RKO (cell line): ENCODE measurements at places on chromosomes 7 and 10.

- peak; percentile 48 for DNase-seq
These were observed 825 bp downstream of the MRPL32 start for GRCh38 chr7:42932811-42933591.

GRCh38 chr7:253581-254336 is 36.2 kb upstream of the FOXL3 start:
- no peak for DNase-seq

DNA sequence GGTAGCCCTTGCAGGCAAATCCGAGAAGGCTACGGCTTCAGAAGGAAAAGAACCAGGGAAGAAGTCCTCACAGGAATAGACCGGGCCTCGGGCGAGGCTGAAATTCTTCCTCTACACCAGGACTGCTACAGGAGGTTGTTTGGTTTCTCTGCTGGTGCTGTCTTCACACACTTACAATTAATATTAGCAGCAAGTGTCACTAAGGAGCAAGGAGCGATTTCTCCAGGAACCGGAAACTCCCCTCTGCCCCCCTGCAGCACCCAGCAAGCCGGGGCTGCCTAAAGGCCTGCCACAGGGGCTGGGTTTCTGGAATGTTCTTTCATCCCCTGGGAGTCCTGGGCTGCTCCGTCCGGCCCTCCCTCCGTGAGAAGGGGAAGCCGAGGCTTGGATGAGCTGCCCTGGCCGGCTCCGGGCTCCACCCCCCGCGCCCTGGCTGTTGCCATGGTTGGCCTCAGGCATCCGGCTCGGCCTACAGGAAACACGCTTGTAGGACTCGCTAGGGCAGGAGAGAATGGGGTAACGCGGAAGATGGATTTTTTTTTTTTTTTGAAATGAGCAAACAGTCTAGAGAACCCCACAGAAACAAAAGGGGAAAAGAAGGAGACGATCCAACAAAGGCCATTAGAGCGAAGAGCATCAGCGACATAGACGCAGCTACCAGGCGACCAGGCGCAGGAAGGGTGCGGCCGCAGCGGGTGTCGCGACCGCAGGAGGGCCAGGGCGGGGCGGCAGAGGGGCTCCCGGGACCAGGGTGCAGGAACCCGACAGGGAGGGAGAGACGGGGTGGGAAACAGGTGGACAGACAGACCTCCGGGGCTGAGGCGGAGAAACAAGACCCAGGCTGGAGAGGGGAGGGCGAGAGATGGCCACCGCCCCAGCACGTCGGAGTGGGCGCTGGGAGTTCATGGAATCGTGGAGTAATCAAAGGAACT is 33.0 kb downstream of the EN2 start:
- DNase-seq = no peak

DNA sequence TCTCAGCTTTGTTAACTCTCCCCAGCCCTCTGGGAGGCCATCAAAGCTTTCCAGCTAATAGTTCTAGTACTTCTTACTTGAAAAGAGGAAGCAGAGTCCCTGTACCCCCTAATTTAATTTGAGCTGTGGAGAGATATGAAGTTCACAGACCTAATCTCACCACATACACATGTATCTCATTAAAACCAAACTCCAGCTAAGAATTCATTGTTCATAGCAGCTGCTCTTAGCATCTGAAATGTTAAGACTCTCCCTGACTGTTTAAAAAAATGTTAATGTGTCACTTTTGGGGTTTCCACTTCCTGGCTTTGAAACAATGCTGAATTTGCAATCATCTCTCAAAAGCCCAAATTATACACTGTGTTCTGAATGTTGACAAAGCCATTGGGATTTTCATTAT is 16.2 kb upstream of the MRC1 start:
- DNase-seq = no peak

- no peak for DNase-seq
These were observed 36.8 kb downstream of the CCM2 start for GRCh38 chr7:45036796-45037195.

- no peak for DNase-seq
These were observed 17.0 kb downstream of the KCP start for GRCh38 chr7:128893251-128894100.

DNA sequence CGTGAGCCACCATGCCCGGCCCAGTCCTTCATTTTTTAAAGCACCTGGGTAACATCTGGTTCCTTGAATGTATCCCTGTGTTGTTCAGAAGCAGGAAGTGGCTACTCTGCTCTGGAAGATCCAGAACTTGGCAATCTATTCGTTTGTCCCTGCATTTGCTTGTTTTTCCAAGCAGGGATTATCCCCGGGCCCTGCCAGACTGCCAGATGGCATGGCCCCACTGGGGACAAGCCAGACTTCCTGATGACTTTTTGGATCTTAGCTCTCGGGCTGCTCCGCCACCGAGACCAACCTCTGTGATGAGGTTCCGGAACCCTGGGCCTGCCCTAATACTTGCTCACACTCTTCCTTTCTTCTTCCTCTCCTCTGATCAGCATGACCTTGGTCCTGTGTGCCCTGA is 496.7 kb downstream of the TYW1 start:
- no peak for DNase-seq

DNA sequence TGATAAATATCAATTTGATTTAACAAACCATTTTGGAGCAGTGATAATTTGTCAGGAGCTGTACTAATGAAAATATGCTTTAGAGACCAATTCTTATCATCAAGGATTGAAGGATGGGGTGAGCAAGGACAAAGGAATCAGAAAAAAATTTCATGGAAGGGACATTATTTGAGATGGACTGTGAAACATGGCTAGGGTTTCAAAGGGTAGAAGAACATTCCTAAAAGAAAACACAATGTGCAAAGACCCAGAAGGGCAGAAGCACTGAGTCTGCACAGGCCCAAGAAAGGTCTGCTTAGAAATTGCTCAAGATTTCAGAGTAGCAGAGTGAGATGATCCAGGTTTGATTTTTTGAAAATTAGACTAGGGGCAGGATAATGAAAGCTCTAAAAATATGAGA is 174.5 kb downstream of the LRRN3 start:
- no peak for DNase-seq

DNA sequence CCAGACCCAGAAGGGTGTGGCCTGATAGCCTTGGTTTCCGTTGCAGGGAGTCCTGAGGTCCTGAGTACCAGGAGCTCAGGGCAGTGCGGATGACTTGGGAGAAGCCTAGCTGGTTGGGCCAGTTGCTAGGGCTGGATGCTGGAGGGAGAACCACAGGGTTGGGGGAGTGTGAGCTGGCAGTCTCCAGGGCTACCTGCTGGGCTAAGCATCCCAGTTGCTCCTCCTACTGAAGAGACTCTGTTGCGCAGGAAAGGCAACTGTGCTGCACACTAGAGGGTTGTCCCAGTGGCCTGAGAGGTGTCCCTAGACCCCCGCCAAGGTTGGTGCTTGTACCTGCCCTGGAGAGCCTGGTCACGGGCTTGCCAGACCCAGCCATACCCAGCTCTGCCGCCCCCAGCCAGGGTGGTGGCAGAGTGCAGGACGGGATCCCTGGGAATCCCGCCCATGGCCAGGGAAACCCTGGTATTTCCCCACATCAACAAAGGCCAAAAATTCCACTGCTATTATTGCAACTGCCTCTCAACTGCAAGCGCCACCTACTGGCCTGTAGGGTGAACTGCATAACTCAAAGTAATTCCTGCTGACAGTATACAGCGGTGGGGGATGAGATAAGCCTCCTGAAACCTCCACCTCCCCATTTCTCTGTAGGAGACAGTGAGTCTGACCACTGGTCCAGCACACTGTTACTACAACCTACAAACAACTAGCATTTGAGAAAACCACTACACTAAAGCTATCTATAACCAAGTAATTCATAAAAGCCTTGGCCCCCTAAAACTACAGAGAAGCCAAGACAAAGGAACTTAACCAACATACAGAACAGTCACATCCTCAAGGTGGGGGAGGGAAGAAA is 67.6 kb upstream of the DDC start:
- DNase-seq = peak; percentile 54

- DNase-seq = no peak
These were observed 225.8 kb downstream of the EXOC4 start for GRCh38 chr7:133478591-133479135.

DNA sequence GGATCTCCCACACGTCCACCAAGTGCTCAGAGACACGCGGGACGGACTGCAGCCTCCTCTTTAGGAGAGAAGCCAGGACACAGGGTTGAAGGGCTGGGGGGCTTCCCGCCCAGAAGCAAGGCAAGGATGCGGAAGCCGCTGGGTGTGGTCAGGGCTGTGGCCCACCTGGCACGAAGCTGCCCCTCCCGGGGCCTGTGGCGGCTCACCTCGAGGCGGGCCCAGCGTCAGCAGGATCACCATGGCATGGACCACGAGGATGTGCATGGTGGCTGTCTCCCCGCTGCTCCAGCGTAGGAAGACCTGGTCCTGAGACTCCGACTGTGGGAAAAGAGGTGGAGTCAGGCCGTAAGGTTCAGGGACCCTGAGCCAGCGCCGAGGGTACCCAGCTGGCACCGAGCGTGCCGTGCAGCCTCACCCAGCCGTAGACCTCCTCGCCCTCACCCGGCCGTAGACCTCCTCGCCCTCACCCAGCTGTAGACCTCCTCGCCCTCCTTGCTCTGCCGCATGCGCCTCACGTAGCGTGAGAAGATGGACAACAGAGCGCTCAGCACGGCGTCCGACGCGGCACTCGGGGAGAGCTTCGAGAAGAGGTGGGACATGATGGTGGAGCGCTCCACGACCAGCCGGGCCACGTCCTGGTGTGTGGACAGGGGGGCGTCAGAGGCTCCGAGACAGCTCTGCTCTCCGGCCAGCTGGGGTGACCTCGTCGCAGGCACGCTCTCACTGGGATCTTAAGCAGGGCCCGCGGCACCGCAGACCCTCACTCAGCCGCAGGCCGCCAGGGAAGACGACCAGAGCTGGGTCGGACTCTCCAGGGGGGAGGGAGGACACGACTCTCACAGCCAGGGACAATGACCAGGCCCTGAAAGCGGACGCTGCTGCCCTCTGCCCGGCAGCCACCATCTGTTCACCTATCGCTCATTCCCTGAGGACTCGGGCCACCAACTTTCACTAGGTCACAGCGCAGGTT is 20.4 kb downstream of the INTS1 start:
- DNase-seq = no peak

GRCh38 chr7:42033480-42033879 is 203.5 kb downstream of the GLI3 start:
- DNase-seq = no peak

DNA sequence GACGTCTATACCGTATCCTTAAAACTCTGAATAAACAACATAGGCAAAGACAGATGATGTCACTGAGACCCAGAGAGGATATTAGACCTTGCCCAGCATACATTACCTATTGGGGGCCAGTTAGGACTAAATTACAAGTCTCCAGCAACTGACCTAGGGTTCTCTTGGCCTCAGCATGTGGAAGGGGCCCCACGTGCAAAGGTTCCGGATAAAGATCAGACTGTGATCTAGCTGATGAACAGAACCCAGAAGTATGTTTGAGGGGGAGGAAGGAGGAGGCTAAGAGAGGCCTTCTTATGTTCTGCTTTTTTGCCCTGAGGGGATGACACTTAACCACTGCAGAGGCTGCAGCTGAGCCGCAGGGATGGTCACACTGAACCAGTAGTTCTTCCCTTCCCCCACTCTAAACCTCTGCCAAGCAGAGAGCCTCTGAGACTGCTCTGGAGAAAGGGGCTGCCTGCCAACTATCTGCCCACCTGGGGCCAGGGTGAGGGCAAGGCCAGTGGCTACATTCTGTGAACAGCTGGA is 24.0 kb upstream of the KMT2C start:
- no peak for DNase-seq

- no peak for DNase-seq
These were observed 26.4 kb upstream of the PPP3CB start for GRCh38 chr10:73522263-73522662.

DNA sequence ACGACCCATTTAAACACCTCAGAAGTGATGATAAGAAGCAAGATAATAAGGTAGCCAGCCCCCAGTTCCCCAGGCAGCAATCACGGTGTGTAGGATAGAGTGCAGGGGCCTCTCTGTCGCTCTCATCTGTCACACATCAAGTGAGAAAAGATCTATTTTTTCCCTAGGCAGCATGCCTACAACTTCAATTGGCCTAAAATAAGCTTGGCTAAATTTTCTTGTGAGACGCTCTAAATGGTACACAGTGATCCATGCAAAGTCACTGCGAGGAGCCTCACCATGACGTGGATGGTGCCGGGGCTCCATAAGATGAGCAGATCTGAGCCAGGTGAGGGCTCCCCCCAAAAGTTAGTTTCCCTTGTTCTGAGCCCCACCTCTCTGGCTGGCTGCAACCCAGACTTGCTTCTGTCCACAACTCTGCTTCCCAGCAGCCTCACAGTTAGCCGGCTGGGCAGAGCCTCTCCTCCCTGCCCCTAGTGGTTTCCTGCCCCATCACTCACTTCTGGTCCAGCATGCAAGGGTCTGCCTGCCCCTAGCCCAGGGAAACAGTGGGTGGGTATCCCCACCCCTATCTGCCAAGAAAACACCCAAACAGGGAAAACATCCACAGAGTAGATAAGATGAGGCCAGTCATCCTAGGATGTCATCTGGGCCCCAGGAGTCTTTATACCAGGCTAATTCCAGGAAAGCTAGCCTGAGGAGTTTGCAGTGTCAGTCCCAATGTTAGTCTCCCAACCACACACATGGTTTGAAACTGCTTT is 342.1 kb downstream of the GRID1 start:
- DNase-seq = no peak

DNA sequence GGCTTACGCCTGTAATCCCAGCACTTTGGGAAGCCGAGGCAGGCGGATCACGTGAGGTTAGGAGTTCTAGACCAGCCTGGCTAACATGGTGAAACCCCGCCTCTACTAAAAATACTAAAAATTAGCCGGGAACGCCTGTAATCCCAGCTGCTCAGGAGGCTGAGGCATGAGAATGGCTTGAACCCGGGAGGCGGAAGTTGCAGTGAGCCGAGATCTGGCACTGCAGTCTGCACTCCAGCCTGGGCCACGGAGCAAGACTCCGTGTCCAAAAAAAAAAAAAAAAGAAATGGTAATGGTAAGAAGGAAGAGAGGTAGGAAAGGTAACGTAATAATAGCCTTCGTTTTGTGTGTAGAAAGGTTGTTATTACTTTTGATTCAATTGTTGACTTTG is 1.2 kb downstream of the HSPA14 start:
- DNase-seq = peak; percentile 56

DNA sequence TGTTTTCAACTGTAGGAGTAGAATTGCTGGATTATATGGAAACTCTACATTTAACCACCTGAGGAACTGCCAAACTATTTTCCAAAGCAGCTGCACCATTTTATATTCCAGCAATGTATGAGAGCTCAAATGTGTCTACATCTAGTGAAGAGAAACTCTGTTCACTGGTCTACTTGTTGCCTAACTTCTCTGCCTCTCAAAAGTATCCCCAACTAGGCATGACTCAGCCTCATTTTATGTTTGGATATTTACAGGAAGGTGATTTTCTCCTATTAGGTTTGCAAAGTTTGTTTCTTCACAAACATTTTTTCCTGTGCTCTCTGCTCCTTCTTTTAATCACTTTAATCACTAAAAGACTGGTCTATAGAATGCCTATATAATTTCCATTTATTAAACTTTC is 37.1 kb upstream of the SRI start:
- DNase-seq = no peak

- DNase-seq = no peak
These were observed 453.1 kb downstream of the DNAJB6 start for GRCh38 chr7:157789942-157790341.
